Fibroblast of skin of back (primary cell): ENCODE measurements at places on chromosomes 1 and 21.
A peak's percentile ranks its signal among the peaks of the same experiment; 100 is the strongest.

DNA sequence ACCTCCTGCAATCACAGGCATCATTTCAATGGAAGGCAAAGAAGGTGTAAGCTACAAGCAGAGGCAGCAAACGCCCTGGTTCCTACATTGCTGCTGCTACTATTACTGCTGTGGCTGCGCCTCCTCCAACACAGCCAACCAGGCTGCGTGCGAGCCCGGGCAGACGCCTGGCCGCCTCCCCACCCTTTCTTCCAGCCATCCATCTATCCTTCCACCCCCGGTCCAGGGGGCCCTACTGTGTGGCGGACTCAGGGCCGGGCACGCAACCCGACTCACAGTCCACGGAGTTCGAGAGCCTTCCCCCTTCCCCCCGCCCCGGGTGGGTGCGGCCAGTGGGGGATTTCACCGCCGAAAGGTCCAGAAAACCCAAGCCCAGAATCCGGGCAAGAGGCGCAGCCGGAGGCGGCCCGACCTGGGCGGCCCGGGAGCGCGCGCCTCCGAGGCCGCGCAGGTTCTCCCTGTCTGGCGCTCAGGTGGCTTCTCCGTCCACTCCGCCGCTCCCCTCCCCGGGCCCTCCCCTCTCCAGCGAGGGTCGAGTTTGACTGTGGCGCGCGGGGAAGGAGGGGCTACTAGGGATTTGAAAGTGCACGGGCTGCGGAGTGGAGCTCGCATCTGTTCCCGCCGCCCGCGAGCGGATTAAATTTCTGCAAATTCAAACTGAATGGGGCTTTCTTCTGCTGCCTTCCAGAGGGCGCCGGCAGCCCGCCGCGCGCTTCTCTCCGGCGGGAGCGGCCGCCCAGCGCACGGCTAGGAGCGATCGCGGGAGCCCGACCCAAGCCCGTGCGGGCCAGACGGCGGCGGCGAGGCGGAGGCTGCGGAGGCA lies at the start of gene HUNK:
Gene HUNK, plus strand, starts transcription at position 569 of the 823 bp plus-strand sequence. CDS start 655 bp downstream, outside the sequence.
- DNase-seq: peak; percentile 61

- DNase-seq: peak; percentile 75
Measured at GRCh38 chr1:160256396-160257046, 5.8 kb downstream of the DCAF8 start.

GRCh38 chr1:84430546-84430945 lies 32.3 kb downstream of the DNASE2B start:
- DNase-seq: no peak

DNA sequence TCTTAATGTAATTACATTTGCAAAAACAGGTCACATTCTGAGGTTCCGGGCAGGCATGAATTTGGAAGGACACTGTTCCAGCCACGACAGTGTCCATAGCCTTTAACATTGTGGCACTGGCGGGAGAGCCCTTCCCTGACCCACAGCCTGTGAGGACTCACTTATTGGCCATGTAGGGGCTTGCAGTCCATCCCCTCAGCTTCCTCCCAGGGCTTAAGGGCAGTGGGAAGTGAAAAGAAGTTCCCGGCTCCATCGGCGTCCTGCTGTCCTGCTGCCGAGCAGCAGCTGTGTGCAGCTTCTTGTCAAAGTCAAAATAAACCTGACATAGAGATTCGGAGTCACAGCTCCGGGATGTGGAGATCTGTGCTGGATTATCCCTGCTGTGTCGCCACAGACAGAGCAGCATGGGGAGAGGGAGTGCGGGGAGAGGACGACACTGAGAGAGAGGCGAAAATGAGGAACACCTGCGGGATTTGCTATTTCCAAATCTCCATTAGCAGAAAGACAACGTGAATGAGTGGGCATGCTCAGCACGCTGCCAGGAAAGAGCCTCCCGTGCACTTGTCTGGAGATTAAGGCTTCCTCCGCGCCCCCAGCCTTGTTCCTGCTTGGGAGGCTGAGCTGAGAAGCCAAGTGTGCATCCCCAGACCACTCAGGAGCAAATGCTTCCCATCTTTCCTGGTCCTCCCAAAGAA lies 260.3 kb downstream of the ASTN1 start:
- no peak for DNase-seq

GRCh38 chr1:227922501-227923352 lies 25.0 kb downstream of the WNT9A start:
- DNase-seq: no peak

- DNase-seq: no peak
Measured at GRCh38 chr1:228000836-228001563, 5.8 kb upstream of the WNT3A start.

DNA sequence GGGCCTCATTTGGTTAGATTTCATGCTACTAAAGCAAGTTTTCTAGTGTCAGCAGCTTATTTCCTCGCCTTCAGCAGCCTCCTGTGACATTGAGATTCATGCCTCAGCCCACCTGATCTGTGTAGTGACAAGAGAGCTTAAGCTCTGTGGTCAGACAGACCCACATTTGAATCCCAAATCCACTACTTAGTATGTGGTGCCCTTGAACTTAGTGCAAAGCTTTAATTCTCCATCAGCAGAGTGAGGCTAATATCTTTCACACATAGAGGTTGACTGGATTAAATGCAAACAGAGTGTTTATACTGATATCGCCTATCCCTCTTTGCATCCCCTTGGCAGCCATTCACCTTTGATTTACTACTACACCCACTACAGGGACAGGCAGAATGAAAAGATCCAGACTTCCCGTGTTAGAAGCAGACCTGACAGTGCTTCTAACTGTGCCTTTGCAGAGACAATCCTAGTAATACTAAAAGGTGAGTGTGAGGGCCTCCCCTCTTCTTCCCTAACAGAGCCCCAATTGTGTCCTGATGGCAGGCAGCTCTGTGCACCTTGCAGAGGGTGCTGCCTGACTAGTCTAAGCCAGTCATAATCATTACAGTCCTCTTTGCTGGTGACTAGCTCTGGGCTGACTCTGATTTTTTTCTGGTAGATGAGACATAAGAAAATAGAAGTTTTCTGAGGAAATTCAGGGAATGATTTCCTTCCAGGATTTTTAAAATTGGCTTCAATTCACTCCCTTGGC lies 264.0 kb downstream of the CTH start:
- no peak for DNase-seq

DNA sequence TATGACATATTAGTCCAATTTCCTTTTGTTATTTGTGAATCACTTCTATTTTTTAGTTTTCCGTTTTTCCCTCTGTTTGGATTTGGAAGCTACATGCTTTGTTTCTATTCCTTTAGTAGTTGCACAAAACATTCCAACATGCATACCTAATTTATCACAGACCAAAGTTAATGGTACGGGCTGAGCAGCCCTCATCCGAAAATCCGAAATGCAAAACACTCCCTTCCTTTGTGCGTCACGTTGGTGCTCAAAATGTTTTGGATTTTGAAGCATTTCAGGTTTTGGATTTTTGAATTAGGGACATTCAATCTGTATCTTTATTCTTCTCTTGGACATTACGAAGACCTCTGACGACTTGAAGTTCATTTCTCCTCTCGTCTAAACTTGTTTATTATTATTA lies 124.8 kb downstream of the PCNX2 start:
- no peak for DNase-seq

GRCh38 chr1:181135437-181135731 lies 46.9 kb downstream of the IER5 start:
- DNase-seq: peak; percentile 84

GRCh38 chr1:52659356-52659755 lies 26.4 kb downstream of the SHISAL2A start:
- no peak for DNase-seq

DNA sequence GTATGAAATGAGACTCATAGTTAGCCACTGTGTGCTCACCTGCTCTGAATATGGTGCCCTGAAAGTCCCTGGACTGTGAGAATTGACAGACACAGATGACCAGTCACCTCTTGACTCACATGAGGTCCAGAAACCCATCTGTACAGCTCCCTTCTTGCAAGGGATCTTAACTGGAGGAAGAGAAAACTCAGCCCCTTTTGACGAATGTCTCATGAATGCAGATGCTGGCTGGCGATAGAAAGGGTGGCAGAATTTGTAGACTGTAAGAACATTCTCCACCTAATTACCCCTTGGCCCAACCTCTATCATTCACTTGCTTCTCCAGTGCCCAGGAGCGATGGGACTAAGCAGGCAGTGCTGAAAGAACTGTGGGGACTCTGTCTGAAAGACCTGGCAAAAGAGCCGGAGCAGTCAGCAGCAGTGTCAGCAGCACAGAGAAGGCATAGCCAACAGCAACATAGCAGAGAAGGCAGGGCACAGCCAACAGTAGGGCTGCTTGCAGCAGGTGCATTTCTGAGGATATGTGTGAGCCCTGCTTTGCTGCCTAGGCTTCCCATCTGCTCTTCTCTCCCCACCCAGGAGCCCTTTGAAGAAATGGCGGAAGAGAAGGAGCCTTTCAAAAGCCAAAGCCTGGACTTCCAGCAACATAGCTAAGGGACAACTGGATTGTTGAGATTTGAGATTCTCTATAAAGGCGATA lies 25.8 kb upstream of the IFNGR2 start:
- no peak for DNase-seq

DNA sequence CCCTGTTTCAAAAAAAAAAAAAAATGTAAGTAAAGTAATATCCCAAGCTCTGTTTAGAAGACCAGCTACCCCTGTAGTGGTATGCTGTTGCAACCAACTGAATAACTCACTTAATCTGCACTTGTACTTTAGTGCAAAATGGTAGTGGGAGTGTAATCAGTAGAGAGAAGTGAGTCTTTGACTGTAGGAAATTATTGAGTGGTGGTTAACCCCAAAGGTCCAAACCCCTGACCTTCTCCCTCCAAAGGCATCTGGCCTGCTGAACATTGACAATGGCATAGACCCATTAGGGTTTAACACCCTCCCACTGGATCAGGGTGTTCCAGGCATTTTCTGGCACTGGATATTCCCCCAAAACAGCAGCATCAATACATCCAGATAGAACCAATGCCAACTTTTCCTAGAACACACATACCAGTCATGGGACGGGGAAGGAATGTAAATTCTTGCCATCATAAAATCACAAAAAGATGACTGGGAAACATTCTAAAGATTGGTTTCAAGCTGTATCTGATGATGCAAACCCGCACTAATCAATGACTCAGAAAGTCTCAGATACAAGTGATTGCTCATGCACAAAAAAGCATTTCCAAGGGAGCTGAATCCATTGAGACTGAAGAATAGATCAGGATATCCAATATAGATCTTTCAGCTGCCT lies 110.3 kb downstream of the MRPL39 start:
- peak; percentile 62 for DNase-seq

DNA sequence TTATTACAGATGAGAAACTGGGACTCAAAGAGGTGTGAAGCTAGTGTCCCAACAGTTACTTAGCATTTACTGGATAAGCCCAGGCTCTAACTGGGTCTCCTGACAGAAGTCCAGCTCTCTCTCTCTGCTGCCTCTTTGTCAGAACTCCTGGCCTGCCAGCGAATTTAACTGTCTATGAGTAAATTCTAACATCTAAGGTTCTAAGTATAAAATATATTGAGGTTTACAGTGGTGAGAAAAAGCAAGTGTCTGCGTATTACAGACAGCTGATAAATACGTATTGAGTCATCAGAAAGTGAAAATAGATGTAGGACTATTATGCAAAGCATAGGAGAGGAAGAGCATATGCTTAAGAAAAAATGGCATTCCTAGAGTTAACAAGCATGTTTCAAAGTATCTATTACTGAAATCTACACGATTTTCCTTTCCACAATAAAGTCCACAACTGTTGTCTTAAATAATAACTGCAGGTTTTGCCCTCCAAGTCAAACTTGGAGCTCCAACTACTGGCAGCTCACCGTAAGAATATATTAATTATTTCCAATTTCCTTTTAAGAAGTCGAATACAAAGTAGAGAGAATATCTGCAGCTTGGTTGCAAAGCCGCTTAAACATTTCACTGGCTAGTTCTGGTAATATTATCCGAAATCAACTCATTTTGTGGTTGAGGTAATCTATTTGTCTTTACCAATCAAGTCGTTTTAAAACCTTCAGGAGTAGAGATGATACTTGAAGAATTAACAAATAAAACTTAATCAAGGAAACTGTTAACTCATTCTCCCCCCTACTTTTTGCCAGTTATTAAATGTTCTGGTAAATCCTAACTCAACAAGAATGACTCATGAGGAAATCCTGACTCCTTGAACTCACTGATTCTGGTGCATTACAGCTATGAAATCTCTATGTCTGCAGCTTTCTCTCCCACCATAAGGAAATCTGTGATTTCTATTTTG lies 1.4 kb upstream of the RGS2 start:
- DNase-seq: peak; percentile 52

DNA sequence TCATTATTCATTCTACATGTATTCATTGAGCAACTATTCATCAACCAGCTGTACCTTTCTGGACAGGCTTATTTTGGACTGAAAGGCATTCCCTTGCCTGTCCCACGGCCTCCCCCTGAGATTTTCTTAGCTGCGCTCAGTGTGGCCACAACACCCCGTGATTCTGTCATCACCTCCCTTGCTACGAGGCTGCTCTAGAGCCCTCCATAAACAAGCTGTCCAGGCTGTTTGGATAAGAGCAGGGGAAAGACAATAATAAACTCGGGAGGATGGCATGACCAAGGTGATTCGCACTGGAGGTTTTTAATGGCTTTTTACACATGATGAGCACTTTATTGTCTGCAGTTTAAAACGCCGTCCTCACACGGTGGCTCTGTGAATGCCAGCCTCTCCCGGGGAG lies 139.7 kb downstream of the ROR1 start:
- DNase-seq: no peak

- DNase-seq: peak; percentile 25
Measured at GRCh38 chr1:55378582-55378981, 163.4 kb upstream of the USP24 start.

DNA sequence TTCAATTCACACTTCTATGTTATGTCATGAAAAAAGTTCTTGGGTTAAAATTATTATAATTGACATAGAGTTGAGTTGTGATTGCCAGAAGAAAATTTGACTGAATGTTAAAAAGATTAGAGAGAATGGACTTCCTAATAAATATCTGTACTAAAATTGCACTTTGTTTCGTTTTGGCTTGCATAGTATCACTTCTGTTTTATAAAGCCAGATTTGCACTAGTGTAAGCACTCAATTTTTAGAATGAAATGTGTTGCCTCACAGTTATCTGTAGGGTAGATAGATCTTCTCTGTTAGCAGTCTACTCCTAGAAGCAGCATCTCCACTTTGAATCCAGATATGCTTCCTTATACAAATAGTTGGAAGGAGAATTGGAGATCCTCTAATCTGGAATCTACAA lies 95.2 kb upstream of the MPC2 start:
- DNase-seq: no peak

DNA sequence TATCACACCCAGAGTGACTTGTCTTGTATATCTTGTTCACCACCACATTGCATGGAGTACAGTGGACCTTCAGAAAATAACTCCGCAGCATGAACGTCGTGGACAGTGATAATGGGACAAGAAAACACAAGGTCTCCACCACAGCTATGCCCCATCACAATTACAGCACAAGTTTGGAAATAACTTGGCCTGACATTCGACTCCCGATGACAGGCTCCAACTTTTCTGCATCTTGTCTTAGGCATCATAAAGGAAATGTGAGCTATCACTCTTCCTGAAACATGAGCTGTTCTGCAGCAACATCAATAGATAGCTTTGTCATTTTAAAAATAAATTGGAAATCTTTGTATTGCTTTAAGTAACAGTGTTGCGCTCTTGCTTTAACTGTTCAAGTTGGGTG lies 2.9 kb downstream of the RRP1B start:
- DNase-seq: no peak
